Putamen (tissue), 1 donor: ENCODE measurements at places on chromosomes 1 and 21.

DNA sequence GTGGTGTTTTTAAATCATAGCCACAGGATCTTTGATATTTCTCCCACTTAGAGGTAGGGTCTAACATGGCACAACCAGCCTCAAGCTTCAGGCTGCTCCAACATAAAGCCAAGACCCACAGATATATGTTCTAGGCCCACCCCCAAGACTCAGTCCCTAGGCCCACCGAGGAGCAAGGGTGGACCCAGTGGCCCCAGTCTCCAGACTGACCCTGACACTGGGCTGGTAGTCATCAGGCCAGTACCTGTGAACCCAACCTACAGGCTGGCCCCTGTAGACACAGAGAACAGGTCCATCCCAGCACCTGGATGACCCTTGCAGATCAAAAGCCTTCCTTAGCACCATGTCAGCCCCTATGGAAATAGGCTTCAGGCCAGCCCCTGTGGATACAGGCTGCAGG, 60.5 kb downstream of the NEGR1 start:
- no peak for DNase-seq

- no peak for DNase-seq
Observed at GRCh38 chr1:154198756-154199562, 7.1 kb upstream of the TPM3 start.

DNA sequence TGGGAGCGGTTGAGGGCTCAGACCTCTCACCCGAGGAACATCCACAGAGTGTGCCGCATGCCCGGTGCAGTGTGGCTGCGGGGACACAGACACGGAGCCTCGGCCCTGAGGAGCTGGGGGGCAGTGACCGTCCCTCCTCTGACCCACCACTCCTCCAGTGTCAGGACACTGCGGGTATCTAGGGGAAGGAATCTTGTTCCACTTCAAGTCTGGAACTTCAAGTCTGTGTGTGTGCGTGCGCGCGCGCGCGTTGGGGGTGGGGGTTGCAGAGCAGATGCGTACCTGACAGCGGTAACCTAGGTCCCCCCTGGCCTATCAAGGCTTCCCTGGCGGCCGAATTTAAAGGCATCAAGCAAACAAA, 17.3 kb downstream of the PCSK9 start:
- no peak for DNase-seq

DNA sequence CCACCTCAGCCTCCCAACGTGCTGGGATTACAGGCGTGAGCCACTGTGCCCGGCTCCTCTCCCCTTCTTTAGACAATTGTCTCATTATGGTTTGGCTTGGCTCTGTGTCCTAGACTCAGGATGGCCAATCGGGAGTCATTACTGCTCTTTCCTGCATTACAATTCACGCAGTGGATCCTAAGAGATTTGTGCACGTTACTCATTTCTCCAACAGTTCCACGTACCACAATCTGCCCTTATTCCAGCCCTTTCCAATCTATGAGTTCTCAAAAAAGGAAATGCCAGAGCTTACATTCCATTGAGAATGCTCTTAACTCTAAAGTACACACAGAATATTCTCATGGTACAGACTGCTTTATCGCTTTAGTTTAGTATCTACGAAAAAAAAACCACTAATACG, 357.0 kb downstream of the GPATCH2 start:
- DNase-seq, result no peak

DNA sequence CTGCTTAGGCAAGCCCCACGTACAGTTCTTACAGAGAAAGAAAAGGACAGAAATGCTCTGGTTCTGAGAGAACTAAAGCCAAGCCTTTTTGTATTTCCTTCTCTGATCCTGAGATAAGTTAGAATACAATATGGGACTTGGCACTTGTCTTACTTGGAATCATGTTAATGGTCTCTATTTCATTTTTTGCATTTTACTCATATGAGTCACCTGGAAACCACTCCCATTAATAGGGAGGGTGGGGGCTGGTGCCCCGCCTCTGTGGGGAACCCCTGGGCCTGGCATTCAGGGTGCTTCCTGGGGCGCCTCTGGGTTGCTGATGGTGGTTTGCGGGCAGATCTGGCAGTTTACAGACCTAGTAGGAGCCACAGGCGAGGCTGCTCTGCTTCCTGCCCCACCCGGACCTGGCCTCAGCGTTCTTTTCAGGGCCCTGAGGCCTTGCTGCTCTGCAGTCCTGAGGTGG, 26.7 kb downstream of the TSPAN2 start:
- DNase-seq, result no peak

- no peak for DNase-seq
Observed at GRCh38 chr1:24893431-24893830, 36.6 kb downstream of the RUNX3 start.

- no peak for DNase-seq
Observed at GRCh38 chr1:1171161-1171545, 2.5 kb upstream of the TTLL10 start.
